Activated CD8-positive, alpha-beta T cell treated with anti-CD3 and anti-CD28 coated beads, Interleukin-2, amount 10 ng/mL, durations not matched to agents 7 days and 5 days (primary cell): ENCODE measurements at places on chromosomes 2 and 18.

- H3K27me3 ChIP-seq, result no peaks in the 10 kb centered on the region
- H3K4me1 ChIP-seq, result peaks cover 2% of the 10 kb centered on the region
- H3K4me3 ChIP-seq, result no peak overlapping the region
- H3K36me3 ChIP-seq, result no peaks in the 10 kb centered on the region
- H3K27ac ChIP-seq, result no peak overlapping the region
These were observed 36.7 kb upstream of the PAPOLG start for GRCh38 chr2:60719331-60719730.

DNA sequence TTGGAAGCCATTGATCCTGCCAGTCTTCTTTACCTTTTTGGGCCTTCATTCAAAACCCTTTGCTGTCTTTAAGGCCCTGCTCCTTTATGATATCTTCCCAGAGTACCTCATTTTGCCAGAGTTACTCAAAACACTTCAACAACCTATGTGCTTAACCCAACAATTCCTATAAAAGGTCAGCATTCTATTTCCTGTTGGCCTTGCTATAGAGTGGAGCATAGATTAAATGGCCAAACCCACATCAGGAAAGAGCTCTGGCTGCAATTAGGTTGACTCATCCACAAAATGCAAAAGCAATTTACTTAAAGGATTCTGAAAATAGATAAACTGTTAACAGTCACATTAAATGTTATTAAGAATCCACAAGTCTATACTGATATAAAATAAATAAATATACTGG is 21.2 kb downstream of the MRPL33 start:
- no peaks in the 10 kb centered on the region for H3K27me3 ChIP-seq
- no peak overlapping the region for H3K27ac ChIP-seq
- no peaks in the 10 kb centered on the region for H3K36me3 ChIP-seq
- H3K4me1 ChIP-seq, result no peaks in the 10 kb centered on the region

GRCh38 chr2:96807127-96807471 is 9.0 kb upstream of the CNNM3 start:
- H3K27me3 ChIP-seq, result no peaks in the 10 kb centered on the region
- no peak for DNase-seq
- H3K27ac ChIP-seq, result peak overlapping the region; percentile 72
- no peak overlapping the region for H3K4me3 ChIP-seq

GRCh38 chr2:111685342-111685741 is 198.7 kb downstream of the ANAPC1 start:
- H3K27me3 ChIP-seq, result peaks cover 4% of the 10 kb centered on the region
- no peak for DNase-seq
- H3K36me3 ChIP-seq, result no peaks in the 10 kb centered on the region
- no peaks in the 10 kb centered on the region for H3K4me1 ChIP-seq
- H3K4me3 ChIP-seq, result no peak overlapping the region

- no peaks in the 10 kb centered on the region for H3K36me3 ChIP-seq
- H3K27me3 ChIP-seq, result no peaks in the 10 kb centered on the region
- no peak overlapping the region for H3K27ac ChIP-seq
These were observed 723.7 kb downstream of the DCDC2C start for GRCh38 chr2:4427083-4427482.

DNA sequence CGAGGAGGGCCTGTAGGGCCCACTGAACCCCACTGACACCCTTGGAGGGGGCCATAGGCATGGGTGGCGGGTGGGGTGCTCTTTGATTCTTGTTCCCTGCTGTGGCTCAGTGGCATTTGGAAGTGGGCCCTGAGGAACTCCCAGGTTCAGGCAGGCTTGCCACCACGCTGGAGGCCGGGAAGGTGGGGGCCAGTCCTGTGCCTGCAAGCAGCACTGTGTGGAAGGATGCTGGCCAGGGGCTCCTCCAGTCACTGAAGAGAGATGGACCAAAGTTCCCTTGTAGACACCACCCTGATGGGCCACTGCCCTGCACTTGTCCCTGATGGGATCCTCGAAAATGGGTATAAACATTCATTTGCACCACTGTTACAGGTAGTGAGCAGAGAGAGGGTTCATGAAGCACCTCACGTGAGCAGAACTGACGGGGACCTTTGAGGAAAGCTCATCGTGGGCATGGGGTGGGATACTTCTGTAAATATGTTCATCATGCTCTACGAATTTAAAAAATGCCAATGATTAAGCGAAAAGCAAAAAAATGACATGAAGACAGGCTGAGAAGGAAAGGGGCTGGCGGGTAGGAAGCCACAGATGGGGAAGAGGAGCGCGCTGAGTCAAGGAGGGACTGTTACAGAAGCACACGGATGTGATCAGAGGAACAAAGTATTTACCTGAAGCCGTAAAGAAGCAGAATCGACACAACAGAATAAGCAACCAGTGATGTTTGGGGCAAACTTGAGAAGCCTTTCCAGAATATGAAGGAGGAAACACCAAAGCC is 45.2 kb upstream of the ASB1 start:
- H3K27ac ChIP-seq, result peak overlapping the region; percentile 46
- DNase-seq, result no peak
- no peaks in the 10 kb centered on the region for H3K27me3 ChIP-seq
- H3K36me3 ChIP-seq, result peaks cover 10% of the 10 kb centered on the region
- H3K4me3 ChIP-seq, result no peak overlapping the region

DNA sequence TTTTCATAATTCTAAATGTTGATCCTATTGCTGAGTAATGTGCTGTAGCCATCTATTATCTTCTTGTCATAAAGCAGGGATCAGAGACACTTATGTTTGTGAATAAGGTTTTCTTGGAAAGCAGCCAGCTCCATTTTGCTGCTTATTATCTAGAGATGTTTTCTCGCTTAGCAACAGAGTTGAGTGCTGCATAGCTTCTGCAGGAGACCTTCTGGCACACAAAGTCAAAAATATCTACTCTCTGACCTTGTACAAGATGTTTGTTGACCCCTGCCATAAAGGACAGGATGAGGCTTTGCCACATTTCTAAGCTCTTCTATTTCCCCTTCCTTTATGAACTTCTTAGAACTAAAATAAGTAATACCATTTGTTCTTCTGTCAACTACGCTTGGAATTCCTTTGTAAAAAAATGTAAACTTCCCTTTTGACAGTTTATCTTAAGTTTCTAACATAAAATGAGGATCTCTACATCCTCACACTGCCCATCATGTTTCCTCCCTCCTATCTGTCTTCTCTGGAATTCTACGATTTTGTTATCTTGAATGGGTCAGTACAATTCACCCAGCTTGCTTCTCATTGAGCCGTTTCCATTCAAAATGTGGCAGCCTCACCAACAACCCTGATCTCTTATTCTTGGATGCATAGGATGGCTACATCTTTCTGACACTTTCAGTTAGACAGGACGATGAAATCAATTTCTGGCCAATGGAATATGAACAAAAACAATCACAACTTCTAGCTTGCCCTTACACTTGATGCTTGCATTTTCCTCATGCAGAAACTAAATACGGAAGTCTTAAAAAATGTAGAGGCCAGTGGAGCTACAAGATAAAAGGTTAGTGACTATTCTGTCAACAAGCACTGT is 1377.0 kb downstream of the SUCLG1 start:
- no peak overlapping the region for H3K4me3 ChIP-seq
- no peak overlapping the region for H3K27ac ChIP-seq
- no peak for DNase-seq
- no peaks in the 10 kb centered on the region for H3K27me3 ChIP-seq

DNA sequence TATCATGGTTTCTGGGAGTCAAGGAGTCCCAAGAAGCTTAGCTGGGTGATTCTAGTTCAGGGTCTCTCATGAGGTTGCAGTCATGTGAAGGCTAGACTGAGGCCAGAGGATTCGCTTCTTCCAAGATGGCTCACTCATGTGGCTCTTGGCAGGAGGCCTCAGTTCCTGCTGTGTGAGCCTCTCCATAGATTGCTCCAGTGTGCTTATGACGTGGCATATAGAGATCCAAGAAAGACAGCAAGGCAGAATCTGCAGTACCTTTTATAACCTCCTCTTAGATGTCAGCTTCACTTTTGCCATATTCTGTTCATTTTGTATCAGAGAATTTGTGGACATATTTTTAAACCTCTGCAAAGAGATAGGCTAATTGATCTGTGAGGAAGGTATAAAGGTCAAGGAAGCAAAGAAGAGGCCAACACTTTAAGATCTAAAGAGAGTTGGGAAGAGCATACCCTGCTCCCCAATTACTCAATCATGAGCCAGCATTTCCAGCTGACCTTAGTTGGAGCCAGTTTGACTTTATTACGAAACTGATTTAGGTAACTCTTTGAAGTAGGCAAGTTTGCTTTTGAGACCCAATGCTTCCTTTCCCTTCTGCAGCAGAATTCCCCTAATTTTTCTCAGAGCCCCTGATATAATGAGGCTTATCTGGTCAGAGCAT is 134.7 kb downstream of the EML6 start:
- no peak overlapping the region for H3K27ac ChIP-seq
- DNase-seq, result no peak
- no peaks in the 10 kb centered on the region for H3K4me1 ChIP-seq
- H3K36me3 ChIP-seq, result no peaks in the 10 kb centered on the region
- peaks cover 5% of the 10 kb centered on the region for H3K27me3 ChIP-seq

- H3K27me3 ChIP-seq, result peaks cover 21% of the 10 kb centered on the region
- H3K4me1 ChIP-seq, result no peaks in the 10 kb centered on the region
- no peak for DNase-seq
- no peaks in the 10 kb centered on the region for H3K36me3 ChIP-seq
These were observed 680 bp upstream of the FHOD3 start for GRCh38 chr18:36296650-36297416.

DNA sequence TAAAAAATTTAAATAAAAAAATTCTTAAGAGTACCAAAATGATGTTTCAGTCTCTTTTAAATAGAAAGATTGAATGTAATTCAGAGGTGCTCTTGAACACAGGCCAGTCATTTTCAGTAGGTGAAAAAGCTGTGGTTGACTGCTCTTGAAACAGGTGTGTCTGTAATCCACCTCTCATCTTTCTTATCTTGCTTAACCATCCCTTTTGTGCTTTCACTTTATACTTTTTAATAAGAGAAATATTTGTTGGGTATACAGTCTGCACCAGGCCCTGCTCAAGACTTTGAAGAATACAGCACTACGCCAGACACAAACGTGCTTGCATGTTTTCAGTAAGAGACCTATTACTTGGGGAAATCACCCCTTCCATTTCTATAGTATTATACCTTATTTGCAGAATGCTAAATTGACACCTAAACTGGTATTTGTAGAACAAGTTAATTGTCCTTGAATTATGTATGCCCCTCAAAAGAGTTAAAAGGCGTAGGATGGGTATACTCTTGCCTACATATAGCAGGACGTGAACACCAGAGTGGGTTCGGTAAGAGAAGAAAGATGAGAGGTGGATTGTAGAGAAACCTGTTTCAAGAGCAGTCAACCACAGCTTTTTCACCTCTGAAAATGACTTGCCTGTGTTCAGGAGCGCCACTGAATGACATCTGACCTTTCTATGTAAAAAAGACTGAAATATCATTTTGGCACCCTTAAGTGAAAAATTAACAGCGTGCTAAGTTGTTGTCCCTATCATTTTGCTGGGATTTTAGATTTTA is 4.0 kb upstream of the RTN4 start:
- H3K27me3 ChIP-seq, result no peaks in the 10 kb centered on the region
- H3K4me3 ChIP-seq, result peak overlapping the region; percentile 31
- no peak for DNase-seq
- peaks cover 33% of the 10 kb centered on the region for H3K4me1 ChIP-seq

- no peaks in the 10 kb centered on the region for H3K4me1 ChIP-seq
- H3K36me3 ChIP-seq, result no peaks in the 10 kb centered on the region
- H3K27me3 ChIP-seq, result peaks cover 2% of the 10 kb centered on the region
- H3K4me3 ChIP-seq, result no peak overlapping the region
- DNase-seq, result no peak
These were observed 107.1 kb upstream of the ZNF516 start for GRCh38 chr18:76602191-76602590.

- no peaks in the 10 kb centered on the region for H3K36me3 ChIP-seq
- no peaks in the 10 kb centered on the region for H3K27me3 ChIP-seq
- DNase-seq, result no peak
These were observed 3.6 kb downstream of the REG3A start for GRCh38 chr2:79155826-79156476.

- H3K36me3 ChIP-seq, result no peaks in the 10 kb centered on the region
- DNase-seq, result no peak
- H3K27me3 ChIP-seq, result no peaks in the 10 kb centered on the region
- no peak overlapping the region for H3K27ac ChIP-seq
- H3K4me1 ChIP-seq, result no peaks in the 10 kb centered on the region
These were observed 80.3 kb upstream of the SESTD1 start for GRCh38 chr2:179344970-179345369.

GRCh38 chr18:70127359-70127758 is 78.1 kb downstream of the RTTN start:
- no peak overlapping the region for H3K27ac ChIP-seq
- H3K27me3 ChIP-seq, result no peaks in the 10 kb centered on the region
- DNase-seq, result no peak
- H3K4me3 ChIP-seq, result no peak overlapping the region
- no peaks in the 10 kb centered on the region for H3K4me1 ChIP-seq

DNA sequence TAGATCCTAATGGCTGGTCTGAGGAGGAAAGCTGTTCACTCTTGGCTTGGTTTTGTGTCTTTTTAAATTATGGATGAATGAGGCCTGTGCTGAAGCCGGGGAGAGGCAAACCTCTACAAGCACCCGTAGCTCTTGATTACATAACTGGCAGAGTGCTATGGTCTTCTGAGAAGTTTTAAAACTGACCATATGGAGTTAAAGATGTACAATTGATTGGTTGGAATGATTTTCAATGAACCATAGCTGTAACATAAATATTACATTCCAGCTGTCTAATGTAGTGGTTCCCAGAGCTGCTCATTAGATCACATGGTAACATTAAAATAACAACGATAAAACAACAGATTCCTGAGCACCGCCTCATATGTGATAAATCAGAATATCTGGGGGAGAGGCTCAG is 71.1 kb upstream of the MAP4K3 start:
- H3K4me3 ChIP-seq, result no peak overlapping the region
- no peaks in the 10 kb centered on the region for H3K36me3 ChIP-seq
- no peaks in the 10 kb centered on the region for H3K27me3 ChIP-seq
- H3K4me1 ChIP-seq, result peaks cover 8% of the 10 kb centered on the region
- no peak overlapping the region for H3K27ac ChIP-seq

GRCh38 chr2:120503206-120503792 is 157.4 kb downstream of the INHBB start:
- H3K4me1 ChIP-seq, result no peaks in the 10 kb centered on the region
- H3K27me3 ChIP-seq, result no peaks in the 10 kb centered on the region
- H3K36me3 ChIP-seq, result no peaks in the 10 kb centered on the region
- no peak for DNase-seq
- H3K27ac ChIP-seq, result no peak overlapping the region
- no peak overlapping the region for H3K4me3 ChIP-seq

DNA sequence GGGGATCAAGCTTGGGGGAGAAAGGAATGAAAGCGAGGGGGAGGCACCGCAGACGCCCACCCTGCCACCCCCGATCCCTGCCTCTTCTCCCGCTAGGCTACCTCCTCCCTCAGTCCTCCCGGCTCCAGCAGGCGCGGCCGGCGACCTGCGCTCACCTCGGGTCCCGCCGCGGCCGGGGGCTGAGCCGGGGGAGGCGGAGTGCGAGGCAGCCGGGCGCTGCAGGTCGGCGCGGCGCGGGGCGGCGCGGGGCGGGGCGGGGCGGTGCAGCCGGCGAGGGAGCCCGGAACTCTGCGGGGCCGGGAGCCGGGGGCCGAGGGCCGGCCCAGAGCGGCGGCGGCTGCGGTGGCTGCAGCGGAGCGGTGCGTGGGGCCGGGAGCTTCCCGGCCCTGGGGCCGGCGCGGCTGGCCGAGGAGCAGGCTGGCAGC is 477 bp downstream of the ACVR1 start:
- peak; percentile 61 for DNase-seq
- H3K27me3 ChIP-seq, result no peaks in the 10 kb centered on the region
- peak overlapping the region; percentile 81 for H3K27ac ChIP-seq
- peak overlapping the region; percentile 86 for H3K4me3 ChIP-seq
- peaks cover 46% of the 10 kb centered on the region for H3K4me1 ChIP-seq
- H3K36me3 ChIP-seq, result peaks cover 5% of the 10 kb centered on the region
